ENCODE measurements at places on chromosomes 1 and 21.

- no peak for DNase-seq
These were observed 30.1 kb downstream of the EDN2 start for GRCh38 chr1:41454406-41454805.

DNA sequence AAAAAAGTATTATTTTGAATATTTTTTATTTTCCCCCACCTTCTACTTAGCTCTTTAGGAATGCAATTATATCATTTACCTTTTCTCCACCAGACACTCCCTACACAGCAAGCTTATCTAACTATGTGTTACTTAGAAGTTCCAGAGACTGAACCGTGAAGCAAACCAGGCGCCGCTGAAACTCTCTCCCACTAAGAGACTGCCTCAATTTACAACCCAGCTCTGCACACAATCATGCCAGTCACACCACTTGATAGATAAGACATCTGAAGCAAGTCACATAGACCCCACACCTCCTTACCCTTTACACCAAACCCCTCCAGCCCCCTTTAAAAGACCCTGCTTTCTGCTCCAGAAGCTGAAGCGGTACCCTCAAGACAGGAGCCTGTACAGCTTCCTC is 245.5 kb downstream of the S1PR1 start:
- no peak for DNase-seq

DNA sequence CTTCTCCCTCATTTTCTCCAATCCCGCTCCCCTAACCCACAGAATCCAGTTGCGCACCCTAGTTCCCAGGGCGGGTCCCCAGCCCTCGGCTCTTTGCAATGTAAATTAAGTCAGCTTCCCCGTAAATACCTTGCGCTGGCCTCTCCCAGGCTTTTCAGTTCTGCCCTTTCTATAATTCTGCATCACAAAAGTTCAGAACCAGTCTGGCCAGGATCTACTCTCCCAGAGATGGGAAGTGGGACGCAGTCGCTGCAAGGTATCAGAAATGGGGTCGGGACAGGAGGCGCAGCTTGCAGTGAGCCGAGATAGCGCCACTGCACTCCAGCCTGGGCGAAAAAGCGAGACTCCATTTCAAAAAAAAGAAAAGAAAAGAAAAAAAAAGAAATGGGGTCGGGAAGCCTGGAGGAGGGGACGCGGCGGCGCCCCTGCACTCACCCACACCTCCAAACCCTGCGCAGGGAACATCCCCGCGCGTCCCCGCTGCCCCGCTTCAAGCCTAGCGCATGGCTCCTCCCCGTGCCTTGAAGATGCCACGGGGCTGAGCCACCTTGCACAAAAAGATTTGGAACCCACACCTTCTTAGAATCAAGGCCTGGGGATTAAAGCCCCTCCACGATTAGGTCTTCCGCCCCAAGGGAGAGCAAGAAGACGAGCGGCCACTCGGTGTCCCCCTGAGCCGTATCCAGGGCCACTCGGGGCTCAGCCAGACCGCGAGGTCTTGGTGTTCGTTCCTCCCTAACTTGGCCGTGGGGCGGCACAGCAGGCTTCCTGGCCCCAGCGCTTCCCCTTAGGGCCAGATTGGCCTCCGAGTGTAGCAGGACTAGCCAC is 27.2 kb upstream of the ITLN2 start:
- no peak for DNase-seq

DNA sequence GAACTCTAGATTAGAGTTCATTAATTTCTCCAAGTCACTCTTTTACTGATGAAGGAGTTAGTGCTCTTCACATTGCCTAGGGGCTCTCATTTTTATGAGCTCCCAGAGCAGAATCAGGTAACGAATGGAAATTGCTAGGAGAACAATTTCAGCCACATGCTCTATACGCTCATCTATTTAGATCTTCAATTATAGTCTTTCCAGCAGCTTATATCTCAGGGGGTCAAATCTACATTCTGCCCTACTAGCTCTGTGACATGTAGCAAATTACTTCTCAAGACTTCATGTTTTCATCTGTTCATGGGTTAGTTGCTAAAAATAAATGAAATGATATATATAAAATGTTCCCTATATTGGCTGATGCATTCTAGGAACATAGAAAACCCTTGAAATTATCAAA is 183.6 kb downstream of the PLPP3 start:
- DNase-seq: no peak

GRCh38 chr1:155093911-155094621 is 15.4 kb downstream of the EFNA3 start:
- DNase-seq: no peak

DNA sequence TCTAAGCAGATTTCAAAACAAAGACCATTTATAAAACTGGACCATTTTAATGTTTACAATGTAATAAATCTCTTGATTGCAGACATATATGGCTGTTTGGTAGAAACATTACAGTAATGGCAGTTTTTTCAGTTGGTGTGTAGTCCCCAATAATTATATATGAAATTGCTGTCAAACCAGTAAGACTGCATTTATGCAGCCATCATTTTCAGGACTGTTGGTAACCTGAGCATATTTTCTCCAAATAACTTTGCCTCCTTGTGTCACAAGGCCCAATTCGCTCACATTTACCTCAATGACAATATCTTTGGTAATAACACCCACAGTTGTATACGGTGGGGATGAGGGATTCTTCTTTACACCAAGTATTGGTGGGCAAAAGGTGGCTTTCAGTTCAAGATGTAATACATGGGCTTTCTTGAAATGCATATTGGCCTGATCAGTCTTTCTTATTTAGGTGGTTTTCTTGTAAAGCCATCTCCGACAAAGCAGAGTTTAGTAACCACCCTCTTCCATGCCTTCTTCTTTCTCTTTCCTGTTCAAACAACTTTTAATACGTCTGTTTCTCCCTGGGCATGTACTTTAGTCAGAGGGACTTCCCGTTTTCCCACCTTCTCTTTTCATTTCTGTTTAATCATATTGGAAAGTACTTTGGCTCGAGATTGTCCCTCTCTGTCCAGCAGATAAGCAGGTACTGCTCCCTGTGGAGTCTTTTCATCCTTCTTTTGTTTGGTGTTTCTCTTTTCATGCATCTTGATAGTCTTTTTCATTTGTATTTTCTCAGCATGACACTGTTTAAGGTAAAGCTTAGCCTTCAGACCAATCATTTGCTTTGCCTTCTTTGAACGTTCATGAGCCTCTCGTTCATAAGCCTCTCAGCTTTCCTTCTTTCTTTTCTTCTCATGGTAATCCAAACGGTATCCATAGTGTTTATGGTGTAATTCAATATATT is 30.4 kb downstream of the ATP2B4 start:
- no peak for DNase-seq

GRCh38 chr1:203665993-203666392 is 39.4 kb downstream of the ATP2B4 start:
- no peak for DNase-seq

DNA sequence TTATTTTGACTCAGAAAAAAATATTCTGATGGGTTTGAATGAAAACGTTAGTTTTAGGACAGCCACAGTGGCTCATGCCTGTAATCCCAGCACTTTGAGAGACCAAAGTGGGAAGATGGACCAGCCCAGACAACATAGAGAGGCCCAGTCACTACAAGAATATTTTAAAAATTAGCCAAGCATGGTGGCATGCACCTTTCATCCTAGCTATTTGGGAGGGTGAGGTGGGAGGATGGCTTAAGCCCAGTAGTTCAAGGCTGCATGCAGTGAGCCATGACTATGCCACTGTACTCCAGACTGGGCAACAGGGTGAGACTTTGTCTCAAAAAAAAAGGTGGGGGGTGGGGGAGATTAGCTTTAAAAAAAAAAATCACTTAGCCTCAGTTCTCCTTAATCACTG is 127.5 kb downstream of the LBR start:
- DNase-seq: no peak

GRCh38 chr21:18170829-18171228 is 73.8 kb upstream of the CHODL start:
- DNase-seq: no peak

- no peak for DNase-seq
These were observed 28.9 kb upstream of the APP start for GRCh38 chr21:26199456-26199855.

DNA sequence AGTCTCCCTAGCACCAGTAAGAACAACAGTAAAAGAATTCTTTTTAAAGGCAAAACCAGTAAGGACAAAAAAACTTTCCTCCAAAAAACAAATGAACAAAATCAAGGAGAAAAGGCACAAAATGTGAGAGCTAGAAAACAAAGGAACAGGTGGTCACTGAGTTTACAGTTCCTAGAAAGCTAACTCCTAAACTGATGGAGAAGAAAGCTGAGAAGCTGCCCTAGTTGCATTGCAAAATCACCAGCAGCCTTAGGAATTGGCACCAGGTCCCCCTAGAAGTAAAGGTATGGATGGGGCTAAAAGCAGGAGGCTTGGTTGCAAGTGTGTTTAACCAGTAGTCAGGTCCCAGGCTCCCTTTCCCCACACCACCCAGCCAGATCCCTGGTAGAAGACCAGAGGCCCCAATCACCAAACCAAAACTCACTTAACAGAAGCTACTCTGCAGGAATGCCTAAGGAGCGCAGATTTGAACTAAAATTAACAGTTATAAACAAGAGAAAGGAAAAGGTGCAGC is 47.6 kb downstream of the RAB3GAP2 start:
- DNase-seq: no peak

DNA sequence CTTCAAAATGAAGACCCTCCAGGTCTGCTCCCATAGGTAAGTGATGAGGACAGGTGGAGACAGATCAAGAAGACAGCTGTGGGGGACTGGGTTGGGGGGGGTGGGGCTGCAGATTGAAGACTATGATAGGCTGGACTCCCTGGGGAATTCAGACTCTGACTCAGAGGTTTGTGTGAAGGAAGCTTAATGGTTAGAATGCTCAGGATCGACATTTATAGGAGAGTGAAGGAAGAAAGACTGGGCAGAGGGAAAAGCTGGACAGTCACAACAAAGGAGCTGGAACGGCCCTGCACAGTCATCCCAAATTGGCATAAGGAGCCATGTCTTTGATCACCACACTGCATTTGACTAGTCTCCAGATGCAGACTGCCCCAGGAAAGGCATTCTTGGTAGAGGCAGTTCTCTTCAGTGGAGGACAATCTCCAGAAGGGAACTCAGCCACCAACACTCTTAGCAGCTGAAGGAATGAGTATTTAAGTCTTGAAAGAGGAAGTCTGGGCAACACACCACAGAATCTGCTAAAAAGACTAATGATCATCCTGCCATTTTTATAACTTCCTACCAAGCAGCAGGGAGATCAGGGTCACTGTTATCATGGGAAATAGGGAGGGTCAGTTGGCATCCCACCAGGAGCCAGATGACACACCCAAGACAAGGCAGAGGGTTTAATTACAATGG is 120.0 kb upstream of the ZC3H11B start:
- DNase-seq: no peak

DNA sequence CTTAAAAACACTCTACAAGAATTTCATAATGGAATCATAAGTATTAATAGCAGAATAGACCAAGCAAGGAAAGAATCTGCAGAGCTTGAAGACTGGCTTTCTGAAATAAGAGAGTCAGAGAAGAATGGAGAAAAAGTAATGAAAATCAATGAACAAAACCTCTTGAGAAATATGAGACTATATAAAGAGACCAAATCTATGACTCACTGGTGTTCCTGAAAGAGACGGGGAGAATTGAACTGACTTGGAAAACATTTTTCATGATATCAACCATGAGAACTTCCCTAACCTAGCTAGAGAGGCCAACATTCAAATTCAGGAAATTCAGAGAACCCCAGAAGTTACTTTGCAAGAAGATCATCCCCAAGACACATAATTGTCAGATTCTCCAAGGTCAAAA is 85.6 kb downstream of the GDAP2 start:
- DNase-seq: no peak

DNA sequence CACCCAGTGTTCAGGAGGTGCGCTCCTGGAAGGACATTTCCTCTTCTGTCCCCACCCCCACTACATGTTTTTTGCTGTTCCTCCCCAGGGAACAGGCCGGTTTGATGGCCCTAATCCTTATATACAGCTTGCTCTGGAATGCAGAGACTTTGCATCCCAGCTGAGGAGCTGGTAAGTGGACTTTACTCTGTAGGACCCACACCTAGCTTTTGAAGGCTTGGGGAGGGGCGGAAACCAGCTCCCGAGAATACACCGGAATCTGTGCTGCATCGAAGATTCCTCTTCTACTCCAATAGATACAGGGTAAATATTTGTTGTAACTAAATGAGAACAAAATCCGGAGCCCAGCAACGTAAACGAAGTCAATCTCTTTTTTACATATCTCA is 1.2 kb upstream of the CGN start:
- DNase-seq: no peak

- no peak for DNase-seq
These were observed 16.9 kb upstream of the ARHGAP29 start for GRCh38 chr1:94254073-94254810.

DNA sequence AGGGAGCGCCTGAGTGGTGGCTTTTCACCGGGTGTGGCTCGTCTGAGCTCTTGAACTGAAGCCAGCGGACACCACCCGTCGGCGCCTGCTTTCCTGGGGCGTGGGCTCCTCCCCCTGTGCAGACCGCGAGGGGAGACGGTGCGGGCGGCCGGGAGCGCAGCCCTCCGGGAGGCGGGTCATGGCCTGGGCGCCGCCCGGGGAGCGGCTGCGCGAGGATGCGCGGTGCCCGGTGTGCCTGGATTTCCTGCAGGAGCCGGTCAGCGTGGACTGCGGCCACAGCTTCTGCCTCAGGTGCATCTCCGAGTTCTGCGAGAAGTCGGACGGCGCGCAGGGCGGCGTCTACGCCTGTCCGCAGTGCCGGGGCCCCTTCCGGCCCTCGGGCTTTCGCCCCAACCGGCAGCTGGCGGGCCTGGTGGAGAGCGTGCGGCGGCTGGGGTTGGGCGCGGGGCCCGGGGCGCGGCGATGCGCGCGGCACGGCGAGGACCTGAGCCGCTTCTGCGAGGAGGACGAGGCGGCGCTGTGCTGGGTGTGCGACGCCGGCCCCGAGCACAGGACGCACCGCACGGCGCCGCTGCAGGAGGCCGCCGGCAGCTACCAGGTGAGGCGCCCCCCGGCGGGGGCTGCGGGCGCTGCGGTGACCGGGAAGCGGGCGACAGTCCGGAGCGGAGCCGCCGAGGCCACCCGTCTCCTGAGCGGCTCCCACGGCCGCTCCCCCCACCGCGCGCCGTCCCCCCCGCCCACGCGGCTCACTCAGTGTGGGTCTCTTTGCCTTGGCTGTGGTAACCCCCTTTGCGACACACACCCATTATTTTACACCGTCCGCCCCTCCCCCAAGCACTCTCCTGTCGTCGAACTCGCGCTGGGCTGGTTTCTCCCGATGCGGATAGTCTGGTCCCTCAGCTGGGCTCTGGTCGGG is at the start of gene TRIM58:
Gene TRIM58, plus strand, starts transcription at position 119 of the 916 bp plus-strand sequence. Its CDS starts 60 bp downstream, at position 179.
- DNase-seq: no peak

- peak; percentile 87 for DNase-seq
These were observed 10.8 kb upstream of the FAAP20 start for GRCh38 chr1:2205191-2205952.

GRCh38 chr21:29506947-29507346 is 208.2 kb downstream of the BACH1 start:
- no peak for DNase-seq

GRCh38 chr1:15329104-15329820 is 80.4 kb upstream of the EFHD2 start:
- DNase-seq: no peak

DNA sequence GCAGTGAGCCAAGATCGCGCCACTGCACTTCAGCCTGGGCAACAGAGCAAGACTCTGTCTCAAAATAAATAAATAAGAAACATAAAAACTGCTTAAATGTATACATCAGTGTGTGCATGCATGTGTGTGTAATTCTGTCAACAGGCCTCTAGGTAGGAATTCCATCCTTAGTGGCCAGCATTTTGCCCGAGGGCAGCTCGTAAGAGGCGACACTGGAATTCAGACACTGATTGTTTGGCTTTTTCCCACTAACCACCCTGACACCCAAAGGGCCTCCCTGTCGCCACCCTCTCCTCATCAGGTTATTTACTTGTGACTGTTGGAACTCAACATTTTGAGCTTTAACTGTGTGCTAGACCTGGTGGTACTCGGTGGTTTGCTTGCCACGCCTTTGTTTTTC is 64.0 kb upstream of the KIF1B start:
- DNase-seq: no peak
